ENCODE measurements at places on chromosomes 4 and X. TPM values are rescaled to one million over a fixed set of nuclear protein-coding genes. Genes with fewer than 3 reads are reported as not detected.

MOB1B gene
- 8.2 TPM for total RNA-seq

PACRGL gene
- 12.3 TPM for total RNA-seq

ASB12 gene
- total RNA-seq = not detected

RBM47 gene
- total RNA-seq = 0.13 TPM

FAM184B gene
- total RNA-seq = not detected

SPP1 gene
- total RNA-seq = not detected

All from dermis microvascular lymphatic vessel endothelial cell (primary cell).